Heart left ventricle (tissue), 16 donors: ENCODE measurements at places on chromosomes 2 and 18. TPM values are rescaled to one million over a fixed set of nuclear protein-coding genes. Genes with fewer than 3 reads are reported as not detected.

GRCh38 chr2:146530886-146531285 lies 1313.9 kb upstream of the ACVR2A start:
- no peak overlapping the region for H3K27ac ChIP-seq
- no peaks in the 10 kb centered on the region for H3K4me1 ChIP-seq
- H3K36me3 ChIP-seq = no peaks in the 10 kb centered on the region
- no peak for DNase-seq
- H3K4me3 ChIP-seq = no peak overlapping the region

DNA sequence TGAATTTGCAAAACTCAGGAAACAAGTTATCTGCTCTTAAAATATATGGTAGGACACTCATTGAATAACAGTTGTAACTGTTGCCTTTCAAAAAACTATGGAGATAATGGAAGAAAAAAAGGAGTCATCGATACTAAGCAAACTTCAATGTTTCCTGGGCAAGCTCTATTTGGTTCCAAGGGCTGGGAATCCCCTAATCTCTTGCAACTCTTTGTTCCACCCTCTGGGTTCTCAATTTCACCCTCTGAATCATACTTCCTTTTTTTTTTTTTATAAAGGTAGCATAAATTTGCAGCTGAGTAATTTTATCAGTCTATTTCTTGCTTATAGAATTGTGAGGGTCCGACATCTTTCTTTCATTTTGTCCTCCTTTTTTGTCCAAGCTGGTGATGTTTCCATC lies 36.7 kb downstream of the SLC9A4 start:
- DNase-seq = no peak
- H3K4me3 ChIP-seq = no peak overlapping the region
- no peaks in the 10 kb centered on the region for H3K36me3 ChIP-seq
- no peak overlapping the region for H3K27ac ChIP-seq
- H3K4me1 ChIP-seq = no peaks in the 10 kb centered on the region

DNA sequence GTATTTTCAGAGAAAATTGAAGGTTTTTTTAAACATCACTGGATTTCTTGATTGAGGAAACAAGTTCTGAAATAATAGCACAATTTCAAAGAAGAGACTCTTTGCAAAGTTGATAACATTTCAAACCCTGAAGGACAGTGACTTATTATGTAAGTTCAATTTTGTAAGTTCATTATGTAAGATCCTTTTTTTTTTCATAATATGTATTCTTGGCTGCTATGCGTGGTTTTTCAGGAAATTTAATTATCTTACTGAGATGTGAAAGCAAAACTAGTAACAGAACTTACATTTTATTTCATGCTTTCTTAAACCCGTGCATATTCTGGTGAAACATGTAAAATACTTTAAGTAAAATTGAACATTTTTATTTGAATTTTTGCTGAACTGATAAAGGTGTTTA lies 65.4 kb downstream of the RIF1 start:
- H3K27me3 ChIP-seq = no peaks in the 10 kb centered on the region
- no peak overlapping the region for H3K4me3 ChIP-seq
- no peak overlapping the region for H3K27ac ChIP-seq
- DNase-seq = no peak
- H3K36me3 ChIP-seq = peaks cover 58% of the 10 kb centered on the region

- no peaks in the 10 kb centered on the region for H3K4me1 ChIP-seq
- no peak overlapping the region for H3K4me3 ChIP-seq
- H3K27me3 ChIP-seq = no peaks in the 10 kb centered on the region
These were observed 201.2 kb downstream of the NBAS start for GRCh38 chr2:15359716-15360531.

DNA sequence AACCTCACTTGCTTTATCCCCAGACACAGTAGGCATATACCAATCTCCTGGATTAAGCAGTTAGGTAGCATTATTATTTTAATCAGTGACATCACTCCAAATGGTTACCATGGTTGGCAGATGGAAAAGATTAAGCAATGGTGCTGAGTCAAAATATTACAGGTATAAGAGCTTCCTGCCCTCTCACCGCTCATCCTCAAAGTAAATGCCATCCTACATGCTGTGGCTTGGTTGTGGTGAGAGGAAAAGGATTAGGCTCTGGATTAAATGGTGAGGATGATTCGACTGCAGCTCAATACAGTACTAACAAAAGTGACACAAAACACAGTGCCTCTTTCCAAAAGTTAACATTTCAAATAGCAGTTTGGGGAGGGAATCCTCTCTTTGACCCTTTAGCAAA lies 108.9 kb upstream of the ACAA2 start:
- H3K4me3 ChIP-seq = no peak overlapping the region
- no peaks in the 10 kb centered on the region for H3K27me3 ChIP-seq
- no peak for DNase-seq
- H3K4me1 ChIP-seq = no peaks in the 10 kb centered on the region

DNA sequence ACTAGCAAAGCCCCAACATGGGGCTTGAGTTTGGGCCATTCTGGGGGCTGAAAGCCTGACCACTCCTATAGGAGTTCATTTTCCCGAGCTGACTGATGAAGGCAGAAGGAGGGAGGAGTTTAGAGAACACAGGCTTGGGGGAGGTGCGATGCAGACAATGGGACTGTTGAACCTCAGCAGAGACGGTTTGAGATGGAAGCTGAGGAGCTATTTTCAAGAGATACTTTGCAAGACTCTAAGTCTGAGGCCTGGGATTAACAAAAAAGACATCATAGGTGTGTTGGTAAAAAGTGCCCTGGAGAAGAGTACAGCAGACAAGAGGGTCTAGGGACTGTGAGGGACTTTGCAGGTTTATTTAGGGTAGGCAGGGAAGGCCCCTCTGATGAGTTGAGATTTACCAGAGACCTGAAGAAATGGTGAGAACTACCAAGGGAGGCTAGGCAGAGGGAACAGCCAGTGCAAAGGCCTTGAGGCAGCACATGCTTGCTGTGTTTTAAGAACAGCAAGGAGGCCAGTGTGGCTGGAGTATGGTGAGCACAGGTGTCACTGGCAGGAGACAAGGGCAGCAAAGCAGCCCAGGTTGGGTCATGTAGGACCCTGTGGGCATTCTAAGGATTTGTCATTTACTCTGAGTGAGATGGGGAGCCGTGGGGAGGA lies 31.6 kb downstream of the PCBP1 start:
- H3K4me1 ChIP-seq = peaks cover 41% of the 10 kb centered on the region
- no peak for DNase-seq
- peak overlapping the region; percentile 70 for H3K27ac ChIP-seq
- H3K36me3 ChIP-seq = no peaks in the 10 kb centered on the region

DNA sequence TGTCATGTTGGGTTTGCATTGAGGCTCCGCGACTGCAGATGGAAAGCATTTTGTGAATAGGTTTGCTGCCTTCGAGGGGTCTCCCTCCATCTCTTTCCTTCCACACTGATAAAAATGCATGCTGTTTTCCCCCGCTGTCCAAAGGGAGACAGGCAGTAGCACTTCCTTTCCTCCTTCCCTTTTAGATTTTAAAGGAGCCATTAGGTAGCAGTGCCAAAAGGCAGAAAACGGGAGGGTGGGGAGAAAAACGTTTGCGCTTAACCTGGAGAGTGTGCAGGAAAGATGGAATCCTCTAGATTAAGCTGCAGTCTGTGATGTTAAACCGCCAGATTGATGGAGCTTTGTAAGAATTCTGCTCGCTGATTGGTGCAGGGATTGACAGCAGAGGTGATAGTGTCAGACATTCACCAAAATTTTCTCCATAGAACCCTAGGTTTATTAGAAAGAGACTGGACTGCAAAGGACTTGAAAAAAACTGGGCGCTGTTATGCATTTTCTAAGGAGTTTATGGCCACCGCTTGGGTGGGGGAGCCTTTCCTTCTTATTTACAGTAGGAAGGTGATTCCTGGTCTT lies 688 bp downstream of the MAPRE2 start:
- peaks cover 23% of the 10 kb centered on the region for H3K4me1 ChIP-seq
- DNase-seq = no peak

CRYBA2 gene
- polyA plus RNA-seq = not detected

DNA sequence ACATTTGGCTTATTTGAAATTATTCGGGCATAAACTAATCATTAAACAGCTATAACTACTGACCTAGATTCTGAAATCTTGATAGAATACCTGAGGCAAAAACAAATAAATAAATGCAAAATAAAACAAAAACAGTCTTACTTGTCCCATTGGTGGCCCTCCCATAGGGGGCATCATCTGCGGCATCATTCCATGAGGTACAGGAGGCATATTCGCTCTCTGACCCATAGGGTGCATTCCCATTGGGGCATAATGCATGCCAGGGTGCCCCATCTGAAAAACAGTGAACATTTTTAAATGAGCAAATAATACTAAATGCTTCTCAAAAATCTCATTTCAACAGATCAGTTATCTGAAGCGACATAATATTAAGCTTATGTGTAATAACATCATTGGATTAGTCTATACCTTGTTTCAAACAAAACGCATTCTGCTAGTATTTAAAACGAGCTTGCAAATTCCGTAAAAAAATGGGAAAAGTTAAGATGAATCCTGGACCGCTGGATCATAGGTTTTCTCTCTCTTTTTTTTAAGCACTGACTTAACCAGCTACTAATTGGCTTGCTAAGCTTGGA lies 1.3 kb downstream of the PRPF40A start:
- no peaks in the 10 kb centered on the region for H3K27me3 ChIP-seq
- H3K36me3 ChIP-seq = peaks cover 48% of the 10 kb centered on the region
- H3K27ac ChIP-seq = no peak overlapping the region
- no peak overlapping the region for H3K4me3 ChIP-seq

- no peaks in the 10 kb centered on the region for H3K36me3 ChIP-seq
- H3K27me3 ChIP-seq = no peaks in the 10 kb centered on the region
- H3K27ac ChIP-seq = no peak overlapping the region
- no peak for DNase-seq
- H3K4me1 ChIP-seq = no peaks in the 10 kb centered on the region
These were observed 1094.7 kb downstream of the BCL11A start for GRCh38 chr2:59458800-59459199.

DNA sequence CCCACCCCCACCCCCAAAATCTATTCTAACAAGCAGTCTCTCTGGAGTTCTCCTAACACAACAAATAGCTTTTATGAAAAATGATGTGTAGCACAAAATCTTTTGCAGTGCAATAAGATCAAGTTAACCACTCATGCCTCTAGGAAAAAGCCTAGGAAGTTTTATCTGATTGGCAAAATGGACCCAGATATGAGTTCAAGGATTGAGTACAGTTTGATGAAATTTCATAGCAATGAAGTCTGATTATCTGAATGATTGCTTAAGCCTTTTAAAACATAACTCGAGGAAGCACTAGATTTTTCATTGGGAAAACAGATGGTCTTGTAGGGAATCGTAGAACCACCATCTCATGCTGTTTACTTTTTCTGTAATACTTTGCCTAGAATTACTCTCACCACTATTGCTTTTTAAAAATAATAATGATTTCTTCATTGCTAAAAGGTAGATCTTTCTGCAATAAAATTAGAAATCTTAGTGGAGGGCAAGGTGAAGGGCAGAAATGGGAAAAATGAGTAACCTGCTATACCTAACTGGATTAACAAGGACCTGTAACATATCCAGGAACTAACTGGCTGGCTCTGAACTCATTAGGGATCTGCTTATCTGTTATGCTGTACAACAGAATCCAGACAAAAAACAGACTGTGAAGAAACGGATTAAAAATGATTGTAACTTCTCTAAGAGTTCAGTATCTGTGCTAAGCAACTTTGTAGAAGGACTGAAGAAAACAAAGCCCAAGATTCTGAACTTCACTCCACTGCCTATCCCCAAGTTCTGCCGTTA lies 73.7 kb upstream of the ETAA1 start:
- H3K27ac ChIP-seq = no peak overlapping the region
- no peak for DNase-seq
- no peaks in the 10 kb centered on the region for H3K4me1 ChIP-seq
- H3K4me3 ChIP-seq = no peak overlapping the region

- H3K27me3 ChIP-seq = no peaks in the 10 kb centered on the region
- no peaks in the 10 kb centered on the region for H3K36me3 ChIP-seq
- no peak for DNase-seq
- H3K4me3 ChIP-seq = no peak overlapping the region
These were observed 64.0 kb upstream of the SLC14A2 start for GRCh38 chr18:45551142-45551815.

DNA sequence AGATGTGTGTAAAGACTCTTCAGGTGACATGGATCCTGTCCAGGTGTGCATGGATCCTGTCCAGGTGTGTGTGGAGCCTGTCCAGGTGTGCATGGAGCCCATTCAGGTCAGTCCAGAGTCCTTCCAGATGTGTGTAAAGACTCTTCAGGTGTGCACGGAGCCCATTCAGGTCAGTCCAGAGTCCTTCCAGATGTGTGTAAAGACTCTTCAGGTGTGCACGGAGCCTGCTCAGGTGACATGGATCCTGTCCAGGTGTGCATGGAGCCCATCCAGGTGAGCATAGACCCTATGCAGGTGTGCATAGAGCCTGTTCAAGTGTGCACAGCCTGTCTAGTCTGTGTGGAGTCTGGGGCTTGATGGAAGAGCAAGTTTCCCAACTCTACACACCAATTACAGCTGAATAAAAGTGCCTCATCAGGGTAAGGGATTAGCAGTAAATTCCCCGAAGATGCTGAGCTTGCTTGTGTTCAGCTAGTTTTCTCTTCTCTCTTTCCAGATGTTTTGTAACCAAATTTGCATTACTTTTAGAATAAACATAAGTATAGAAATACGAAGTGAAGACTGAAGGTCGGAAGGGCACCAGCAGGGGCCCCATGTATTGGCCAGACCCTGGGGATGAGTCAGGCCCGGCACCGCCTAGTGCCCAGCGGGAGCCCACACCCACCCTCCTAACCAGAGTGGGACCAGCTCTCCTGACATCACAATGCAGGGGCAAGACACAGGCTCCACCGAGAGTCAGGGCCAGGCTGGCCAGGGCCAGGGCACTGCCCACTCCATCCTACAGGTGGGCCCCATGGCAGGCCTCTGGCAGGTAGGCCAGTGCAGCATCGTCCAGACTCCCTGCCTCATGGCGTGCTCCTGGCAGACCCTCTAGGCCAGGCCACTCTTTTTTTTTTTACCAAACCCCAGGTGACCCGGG lies 38.6 kb upstream of the GPC1 start:
- no peaks in the 10 kb centered on the region for H3K4me1 ChIP-seq
- no peak overlapping the region for H3K27ac ChIP-seq
- no peak for DNase-seq

GRCh38 chr2:170680172-170680941 lies 34.8 kb upstream of the SP5 start:
- H3K27me3 ChIP-seq = peaks cover 16% of the 10 kb centered on the region
- no peaks in the 10 kb centered on the region for H3K36me3 ChIP-seq
- no peaks in the 10 kb centered on the region for H3K4me1 ChIP-seq

ARHGAP28 gene
- polyA plus RNA-seq = 0.61 TPM

- H3K4me3 ChIP-seq = no peak overlapping the region
- H3K27me3 ChIP-seq = no peaks in the 10 kb centered on the region
- no peaks in the 10 kb centered on the region for H3K4me1 ChIP-seq
- DNase-seq = no peak
- H3K36me3 ChIP-seq = no peaks in the 10 kb centered on the region
- no peak overlapping the region for H3K27ac ChIP-seq
These were observed 193.1 kb upstream of the UBE2E3 start for GRCh38 chr2:180787330-180787729.
